M059J (cell line): ENCODE measurements at places on chromosomes 12 and 14. TPM values are rescaled to one million over a fixed set of nuclear protein-coding genes. Genes with fewer than 3 reads are reported as not detected.

GRCh38 chr14:23018107-23018506 lies 8.2 kb upstream of the C14orf93 start:
- no peak for DNase-seq

GRCh38 chr12:108972358-108972757 lies 48.5 kb downstream of the SVOP start:
- DNase-seq: peak; percentile 38

DNA sequence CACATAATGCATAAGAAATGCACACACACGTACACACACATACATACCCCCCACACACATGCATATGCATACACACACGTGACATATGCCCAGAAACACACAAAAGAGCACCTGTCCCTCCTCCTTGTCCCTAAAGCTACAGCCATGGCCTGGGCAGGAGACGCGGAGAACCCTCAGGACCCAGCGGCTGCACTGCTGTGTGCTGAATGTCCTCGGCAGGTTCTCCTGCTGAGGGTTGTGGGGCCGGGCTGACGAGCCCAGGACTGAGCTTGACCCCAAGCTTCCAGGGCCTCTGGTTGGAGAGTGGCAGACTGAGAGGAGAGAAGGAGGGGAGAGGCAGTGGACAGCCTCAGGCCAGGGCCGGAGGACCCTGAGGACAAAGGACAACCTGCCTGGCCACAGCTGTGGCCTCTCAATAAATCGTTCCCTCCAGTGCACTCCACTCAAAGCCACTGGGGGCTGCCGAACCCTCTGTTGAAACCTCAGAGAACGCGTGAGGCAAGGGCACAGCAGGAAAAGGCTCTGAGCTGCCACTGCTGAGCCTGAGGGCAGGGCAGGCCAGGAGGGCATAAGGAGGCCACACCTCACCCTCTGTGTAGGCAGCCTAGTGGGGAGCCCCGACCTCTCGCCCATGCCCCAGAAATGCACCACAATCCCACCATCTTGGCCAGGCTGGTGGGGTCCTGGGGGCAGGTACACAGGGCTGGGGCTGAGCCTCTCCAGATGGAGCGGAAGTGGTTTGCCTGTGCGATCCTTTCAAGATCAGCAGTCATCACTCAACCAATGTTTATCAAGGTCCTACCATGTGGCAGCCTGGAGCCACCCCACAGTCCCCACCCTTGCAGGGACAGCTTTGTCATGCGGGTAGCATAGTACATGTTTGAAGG lies 3.1 kb downstream of the CACNA2D4 start:
- no peak for DNase-seq

DNA sequence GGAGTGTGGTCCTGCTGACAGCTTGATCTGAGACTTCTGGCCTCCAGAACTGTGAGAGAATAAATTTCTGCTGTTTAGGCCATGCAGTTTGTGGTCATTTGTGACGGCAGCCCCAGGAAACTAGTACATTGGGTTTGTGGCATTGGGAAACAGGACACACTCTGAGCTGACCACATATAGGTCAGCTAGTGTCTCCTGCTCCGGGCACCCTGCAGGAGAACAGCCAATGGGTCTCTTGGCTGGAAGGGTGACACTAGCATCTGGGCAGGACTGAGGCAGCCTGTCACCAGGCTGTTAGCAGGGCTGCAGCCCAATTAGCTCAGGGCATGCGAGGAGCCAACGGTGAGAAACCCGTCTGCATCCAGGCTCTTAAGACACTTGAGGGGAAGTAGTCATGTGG lies 83.2 kb downstream of the PITPNM2 start:
- no peak for DNase-seq

DNA sequence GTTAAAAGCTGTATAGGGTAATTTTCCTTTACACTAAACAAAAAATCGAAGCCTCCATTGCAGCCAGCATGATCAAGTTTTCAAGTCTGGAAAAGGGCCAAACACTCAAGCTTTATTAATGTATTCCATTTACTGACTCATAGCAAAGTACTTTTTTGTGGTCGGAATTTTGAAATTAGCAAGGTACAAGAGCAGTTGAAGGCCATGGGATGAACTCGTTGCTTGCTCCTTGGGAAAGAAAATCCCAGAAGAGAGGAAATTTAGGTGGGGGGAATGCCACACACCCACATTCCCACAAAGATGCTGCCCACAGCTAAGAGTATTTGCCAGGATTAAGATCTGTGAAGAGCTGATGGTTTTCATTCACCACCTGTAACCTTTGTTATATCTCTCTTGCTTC lies 333.7 kb downstream of the EGLN3 start:
- DNase-seq: peak; percentile 94

GRCh38 chr12:120468821-120469449 lies 613 bp downstream of the SRSF9 start:
- peak; percentile 13 for DNase-seq

DNA sequence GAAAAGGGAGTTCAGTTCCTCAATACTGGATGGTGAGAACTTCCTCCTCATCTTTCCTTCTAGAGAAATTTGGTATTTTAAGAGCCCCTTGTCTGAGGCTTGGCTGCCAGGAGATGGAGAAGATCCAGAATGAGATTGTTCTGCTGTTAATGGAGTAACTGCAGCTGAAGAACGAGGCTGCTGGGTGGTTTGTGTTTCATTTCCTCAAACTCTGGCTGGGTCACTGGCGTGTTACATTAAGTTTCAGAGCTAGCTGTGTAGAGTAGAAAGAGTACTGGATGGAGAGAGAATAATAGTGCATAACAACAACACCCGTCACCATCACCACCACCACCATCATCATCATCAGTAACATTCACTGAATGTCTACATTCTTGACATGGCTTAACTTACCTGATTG lies 325.0 kb upstream of the TBX3 start:
- no peak for DNase-seq

DNA sequence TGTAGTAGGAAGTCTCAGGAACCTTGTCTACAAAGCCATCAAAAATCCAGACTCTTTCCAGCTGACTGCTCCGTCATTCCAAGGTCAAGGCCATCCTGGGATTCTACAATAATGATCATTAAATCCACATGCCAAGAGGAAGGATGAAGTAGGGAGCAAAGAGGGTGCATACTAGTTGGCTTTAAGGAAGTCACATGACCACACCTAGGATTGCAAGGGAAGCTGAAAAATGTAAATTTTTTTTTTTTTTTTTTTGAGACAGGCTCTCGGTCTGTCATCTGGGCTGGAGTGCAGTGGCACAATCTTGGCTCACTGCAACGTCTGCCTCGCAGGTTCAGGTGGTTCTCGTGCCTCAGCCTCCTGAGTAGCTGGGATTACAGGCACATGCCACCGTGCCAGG lies 7.3 kb upstream of the MRPL42 start:
- DNase-seq: no peak

DNA sequence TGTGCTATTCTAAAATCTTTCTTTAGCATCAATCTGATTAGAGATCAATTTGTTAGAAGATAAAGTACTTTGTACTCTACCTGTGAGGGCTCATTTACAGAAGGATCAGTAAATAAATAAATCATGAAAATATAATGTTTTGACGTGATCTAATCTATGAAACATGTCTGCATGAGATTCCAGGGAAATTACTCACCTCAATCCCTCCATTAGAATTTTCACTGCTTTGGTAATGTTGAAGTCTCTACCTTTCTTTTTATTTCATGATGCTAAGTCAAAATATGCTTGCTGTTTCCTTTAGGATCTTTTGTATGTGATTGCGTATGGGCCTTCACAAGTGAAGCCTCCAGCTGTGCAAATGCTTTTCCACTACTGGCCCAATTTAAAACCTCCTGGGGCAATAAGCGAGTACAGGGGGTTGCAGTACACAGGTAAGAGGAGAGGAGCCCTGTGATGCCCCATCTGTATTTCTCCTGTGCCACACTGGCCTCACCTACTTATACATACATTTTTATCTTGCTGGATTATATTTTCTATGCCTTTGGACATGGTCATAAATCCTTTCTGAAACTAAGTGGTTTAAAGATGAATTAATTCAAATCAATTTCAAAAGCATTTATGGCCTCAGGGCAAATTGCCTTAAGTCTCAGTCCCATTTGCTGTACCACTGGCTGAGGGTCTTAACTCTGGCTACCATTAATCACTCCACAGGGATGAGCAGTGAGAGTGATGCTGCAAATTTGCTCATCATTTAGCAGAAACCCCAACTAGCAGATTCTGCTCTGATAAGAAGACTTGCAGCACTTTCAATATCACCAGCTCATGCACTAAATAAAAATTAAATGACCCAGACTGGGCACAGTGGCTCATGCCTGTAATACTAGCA lies 66.4 kb downstream of the UNC79 start:
- no peak for DNase-seq

GRCh38 chr14:96648506-96649326 lies 146.5 kb downstream of the PAPOLA start:
- no peak for DNase-seq

GRCh38 chr12:66786531-66787308 lies 107.8 kb upstream of the GRIP1 start:
- no peak for DNase-seq

DNA sequence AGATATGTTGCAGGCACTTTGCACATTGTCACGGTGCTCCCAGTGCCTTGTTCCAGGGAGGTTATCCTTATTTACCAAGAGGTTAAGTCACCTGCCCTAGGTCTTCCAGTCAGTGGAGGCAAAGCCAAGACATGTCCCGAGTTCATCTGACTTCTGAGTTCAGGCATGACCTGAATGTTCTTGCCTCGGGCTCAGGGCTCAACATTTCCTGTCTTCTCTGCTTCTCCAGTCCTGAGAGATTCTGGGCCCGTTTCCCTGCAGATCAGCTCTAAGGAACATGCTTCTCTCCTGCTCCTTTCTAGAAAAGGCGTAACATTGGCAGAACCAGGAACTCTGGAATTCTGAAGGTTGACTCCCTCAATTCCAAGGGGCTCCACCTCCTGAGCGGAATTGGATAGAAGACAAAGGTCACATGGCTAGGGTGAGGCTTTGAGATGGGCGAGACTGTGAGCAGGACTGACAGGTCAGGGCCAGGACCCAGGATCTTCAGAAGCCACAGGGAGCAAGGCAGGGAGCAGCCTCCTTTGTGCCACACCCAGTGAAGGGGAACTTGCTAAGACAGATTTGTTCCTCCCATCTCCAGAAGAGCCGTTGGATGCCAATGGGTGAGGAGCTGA lies 19.9 kb downstream of the BDKRB2 start:
- DNase-seq: no peak

DNA sequence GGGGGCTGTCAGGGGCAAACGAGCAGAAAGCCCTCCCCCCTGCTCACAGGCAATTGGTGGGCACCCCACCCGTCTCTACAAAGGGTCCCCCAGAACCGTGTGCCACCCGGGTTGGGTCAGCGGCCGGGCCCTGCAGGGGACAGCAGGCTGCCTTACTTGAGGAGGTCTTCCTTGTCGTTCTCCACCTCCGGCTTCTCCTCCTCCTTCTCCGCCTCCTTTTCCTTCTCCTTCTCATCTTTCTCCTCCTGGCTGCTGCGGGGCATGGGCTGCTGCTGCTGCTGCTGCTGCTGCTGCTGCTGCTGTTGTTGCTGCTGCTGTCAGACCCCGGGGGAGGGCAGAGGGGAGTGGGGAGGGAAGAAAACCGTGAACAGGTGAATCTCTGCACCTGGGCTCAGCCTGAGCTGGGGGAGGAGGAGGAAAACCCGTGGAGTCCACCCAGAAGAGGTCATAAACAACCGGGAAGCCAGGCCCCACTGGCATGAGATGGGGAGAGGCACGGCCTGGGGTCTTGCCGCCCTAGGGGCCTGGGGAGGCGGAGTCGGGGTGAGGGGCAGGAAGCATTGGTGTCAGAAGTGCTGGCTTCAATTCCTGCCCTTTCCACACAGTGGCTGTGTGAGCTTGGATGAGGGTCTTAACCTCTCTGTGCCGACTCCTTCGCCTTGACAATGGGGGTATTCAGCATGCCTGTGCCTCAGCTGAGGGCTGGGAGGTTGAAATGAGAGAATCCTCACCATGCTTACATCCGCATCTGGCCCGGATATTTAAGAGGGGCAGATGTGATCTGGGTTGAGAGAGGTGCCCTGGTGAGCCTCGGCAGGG lies 107.6 kb downstream of the RFLNA start:
- no peak for DNase-seq

DNA sequence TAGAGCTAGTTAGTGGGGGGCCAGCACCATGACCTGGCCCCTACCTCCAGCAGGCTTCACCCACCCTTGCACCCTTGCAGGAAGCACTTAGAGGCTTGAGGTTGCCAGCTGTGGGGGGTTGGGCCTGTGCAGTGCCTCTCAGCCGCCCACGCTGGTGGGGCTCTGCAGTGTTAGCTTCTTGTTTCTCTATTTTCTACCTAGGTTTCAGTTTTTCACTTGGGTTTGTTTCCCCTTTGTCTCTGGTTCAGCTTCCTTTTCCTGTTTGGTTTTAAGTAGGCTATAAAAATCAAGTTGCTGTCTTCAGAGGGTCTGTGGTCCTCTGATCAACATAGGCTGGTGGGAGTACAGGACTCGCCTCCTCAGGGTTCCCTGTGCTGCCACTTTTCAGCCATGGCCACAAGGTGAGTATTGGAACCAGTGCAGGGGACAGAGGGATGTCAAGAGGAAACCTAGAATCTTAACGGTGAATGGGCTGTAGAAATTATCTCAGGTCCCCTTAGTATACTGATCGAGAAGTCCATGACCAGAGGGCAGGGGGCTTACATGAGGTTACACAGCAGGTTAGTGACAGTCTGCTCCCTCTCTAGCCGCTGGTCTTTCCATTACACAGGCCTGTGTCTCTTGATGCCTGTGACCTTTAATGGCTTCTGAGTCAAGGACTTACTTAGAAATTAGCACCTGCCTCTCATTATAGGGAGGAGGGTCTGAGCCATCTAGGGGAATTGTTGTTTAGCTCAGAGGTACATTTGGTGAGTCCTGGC lies at the start of gene EVL:
EVL (plus strand) TSS at position 312 of the 761 bp plus-strand sequence; CDS start at position 391, 79 bp downstream.
- DNase-seq: no peak

GRCh38 chr14:50813544-50813863 lies 17.5 kb downstream of the NIN start:
- no peak for DNase-seq

DNA sequence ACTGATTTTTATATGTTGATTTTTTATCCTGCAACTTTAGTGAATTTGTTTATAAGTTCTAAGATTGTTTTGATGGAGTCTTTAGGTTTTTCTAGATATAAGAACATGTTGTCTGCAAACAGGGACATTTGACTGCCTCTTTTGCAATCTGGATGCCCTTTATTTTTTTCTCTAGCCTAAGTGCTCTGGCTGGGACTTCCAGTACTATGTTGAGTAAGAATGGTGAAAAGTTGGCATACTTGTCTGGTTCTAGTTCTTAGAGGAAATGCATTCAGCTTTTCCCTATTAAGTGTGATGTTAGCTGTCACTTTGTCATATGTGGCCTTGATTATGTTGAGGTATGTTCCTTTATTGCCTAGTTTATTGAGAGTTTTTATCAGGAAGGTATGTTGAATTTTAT lies 68.1 kb downstream of the ERC1 start:
- no peak for DNase-seq

GRCh38 chr14:87784386-87784785 lies 208.6 kb downstream of the GALC start:
- DNase-seq: no peak

The FSCB gene
- total RNA-seq: not detected in 2 replicates

The COX6A1 gene
- 479 and 510 TPM in 2 replicates for total RNA-seq

The DENND5B gene
- total RNA-seq: 24.6 and 25.3 TPM in 2 replicates

The RBP5 gene
- total RNA-seq: not detected in 2 replicates

The KRT6A gene
- not detected in 2 replicates for total RNA-seq

The PLD4 gene
- total RNA-seq: not detected in 2 replicates

The OVCH1 gene
- total RNA-seq: not detected in 2 replicates

The TAS2R8 gene
- total RNA-seq: not detected in 2 replicates

The REP15 gene
- total RNA-seq: 1.2 TPM in 1 of 2 replicates, not detected in the other

The IQSEC3 gene
- not detected in 2 replicates for total RNA-seq

The SYNDIG1L gene
- total RNA-seq: not detected in 2 replicates

The NOVA1 gene
- total RNA-seq: not detected in 2 replicates

The RPS6KA5 gene
- 5.8 and 9.6 TPM in 2 replicates for total RNA-seq

The VCPKMT gene
- total RNA-seq: 2.1 and 6.8 TPM in 2 replicates

The KRT3 gene
- total RNA-seq: not detected in 2 replicates

The P2RX2 gene
- total RNA-seq: not detected in 2 replicates

The TSHR gene
- total RNA-seq: not detected in 2 replicates
